ENCODE measurements at places on chromosomes 11 and 22. TPM values are rescaled to one million over a fixed set of nuclear protein-coding genes. Genes with fewer than 3 reads are reported as not detected.

DNA sequence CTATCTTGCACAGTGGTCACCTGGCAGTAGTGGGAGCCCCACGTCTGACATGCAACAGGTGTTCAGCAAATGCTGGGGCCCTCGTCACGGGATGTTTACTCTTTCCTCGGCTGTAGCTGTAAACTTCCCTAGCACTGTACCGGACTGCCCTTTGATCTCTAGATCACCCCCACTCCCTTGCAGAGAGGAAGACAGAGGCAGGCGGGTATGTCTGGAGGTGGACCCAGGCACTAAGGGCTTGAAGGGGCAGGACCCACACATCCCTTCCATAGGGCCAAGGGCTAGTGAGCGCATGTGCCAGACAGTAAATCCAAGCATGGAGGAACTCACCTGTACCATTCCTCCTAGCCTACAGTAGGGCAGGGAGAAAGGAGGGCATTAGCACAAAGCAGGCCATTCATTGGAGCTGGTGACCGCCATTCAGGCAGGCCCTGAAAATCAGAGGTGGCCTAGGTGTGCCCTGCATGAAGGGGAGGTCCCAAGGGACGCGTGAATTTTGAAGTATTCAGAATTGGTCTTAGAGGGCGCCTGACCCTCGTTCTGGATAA lies 1.9 kb upstream of the SMTN start:
- no peaks in the 10 kb centered on the region for H3K27me3 ChIP-seq
- DNase-seq, result no peak
- peaks cover 30% of the 10 kb centered on the region for H3K4me1 ChIP-seq
- no peak overlapping the region for H3K27ac ChIP-seq
- H3K36me3 ChIP-seq, result peaks cover 25% of the 10 kb centered on the region

- no peak overlapping the region for H3K4me3 ChIP-seq
- no peak overlapping the region for H3K27ac ChIP-seq
- peaks cover 62% of the 10 kb centered on the region for H3K27me3 ChIP-seq
- H3K4me1 ChIP-seq, result no peaks in the 10 kb centered on the region
Observed at GRCh38 chr11:61541598-61541997, 33.0 kb downstream of the LRRC10B start.

GRCh38 chr11:72191961-72192381 lies at the start of gene FOLR1:
TSS of gene FOLR1 (plus strand) at chr11:72192140. CDS start at chr11:72192174, 34 bp downstream.
- H3K4me1 ChIP-seq, result no peaks in the 10 kb centered on the region
- H3K36me3 ChIP-seq, result no peaks in the 10 kb centered on the region
- no peak within 1 kb of the TSS for H3K27ac ChIP-seq

- peaks cover 13% of the 10 kb centered on the region for H3K27me3 ChIP-seq
- H3K4me1 ChIP-seq, result no peaks in the 10 kb centered on the region
- no peak for DNase-seq
- no peak overlapping the region for H3K4me3 ChIP-seq
- H3K36me3 ChIP-seq, result no peaks in the 10 kb centered on the region
- H3K27ac ChIP-seq, result no peak overlapping the region
Observed at GRCh38 chr11:19352771-19353160, 112.0 kb upstream of the E2F8 start.

DNA sequence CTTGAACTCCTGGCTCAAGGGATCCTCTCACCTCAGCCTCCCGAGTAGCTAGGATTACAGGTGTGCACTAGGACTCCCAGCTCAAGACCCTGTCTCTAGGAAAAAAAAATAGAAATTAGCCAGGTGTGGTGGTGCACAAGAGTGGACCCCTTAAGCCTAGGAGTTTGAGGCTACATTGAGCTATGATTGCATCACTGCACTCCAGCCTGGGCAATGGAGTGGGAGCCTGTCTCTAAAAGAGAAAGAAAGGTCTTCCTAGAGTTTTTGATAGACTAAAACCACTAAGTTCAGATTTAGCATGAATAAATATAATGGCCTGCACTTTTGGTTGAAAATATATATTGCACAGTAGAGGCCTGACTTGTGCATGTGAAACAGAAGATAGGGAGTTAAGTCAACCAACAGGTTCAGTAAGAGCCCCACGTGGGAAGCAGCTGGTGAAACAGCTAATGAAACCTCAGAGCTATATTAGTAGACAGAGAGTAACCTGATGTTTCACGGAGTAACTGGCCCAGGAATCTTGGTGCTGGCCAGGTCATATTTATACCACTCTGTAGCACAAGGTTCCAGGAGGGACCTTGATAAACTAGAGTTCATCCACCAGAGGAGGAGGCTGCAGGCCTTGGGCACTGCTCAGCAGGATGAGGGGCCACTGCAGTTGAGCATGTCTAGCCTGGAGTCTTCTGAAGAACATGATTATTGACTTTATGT lies 4.6 kb upstream of the MICAL3 start:
- no peak overlapping the region for H3K27ac ChIP-seq
- peaks cover 31% of the 10 kb centered on the region for H3K4me1 ChIP-seq
- H3K4me3 ChIP-seq, result no peak overlapping the region
- no peaks in the 10 kb centered on the region for H3K27me3 ChIP-seq

DNA sequence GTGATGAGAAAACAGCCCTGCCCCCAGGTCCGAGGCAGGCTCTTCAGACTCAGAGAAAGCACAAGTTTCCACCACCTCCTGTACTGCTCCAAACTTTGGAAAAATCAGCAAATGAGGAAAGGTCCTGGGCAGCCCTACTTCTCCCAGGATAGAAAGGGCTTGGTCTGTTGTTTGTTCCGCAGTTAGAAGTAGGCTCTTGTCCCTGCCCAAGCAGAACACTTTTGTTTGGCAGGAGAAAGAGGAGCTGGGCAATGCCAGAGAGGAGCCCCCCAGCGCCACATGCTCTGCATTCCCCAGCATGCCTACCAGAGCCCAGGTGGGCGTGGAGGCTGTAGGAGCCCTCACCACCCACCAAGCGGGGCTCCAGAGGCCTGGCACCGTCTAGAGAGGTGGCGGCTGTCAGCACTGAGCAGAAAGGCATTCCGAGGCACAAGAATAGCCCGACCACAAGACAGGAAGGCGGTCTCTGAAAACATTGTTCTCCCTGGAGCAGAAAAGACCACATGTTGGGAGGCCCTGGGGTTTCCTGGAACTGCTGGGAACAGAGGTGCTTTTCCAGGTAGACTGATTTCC lies 90.3 kb upstream of the CD82 start:
- peaks cover 19% of the 10 kb centered on the region for H3K4me1 ChIP-seq
- no peaks in the 10 kb centered on the region for H3K36me3 ChIP-seq
- no peak for DNase-seq
- no peaks in the 10 kb centered on the region for H3K27me3 ChIP-seq
- no peak overlapping the region for H3K27ac ChIP-seq

DNA sequence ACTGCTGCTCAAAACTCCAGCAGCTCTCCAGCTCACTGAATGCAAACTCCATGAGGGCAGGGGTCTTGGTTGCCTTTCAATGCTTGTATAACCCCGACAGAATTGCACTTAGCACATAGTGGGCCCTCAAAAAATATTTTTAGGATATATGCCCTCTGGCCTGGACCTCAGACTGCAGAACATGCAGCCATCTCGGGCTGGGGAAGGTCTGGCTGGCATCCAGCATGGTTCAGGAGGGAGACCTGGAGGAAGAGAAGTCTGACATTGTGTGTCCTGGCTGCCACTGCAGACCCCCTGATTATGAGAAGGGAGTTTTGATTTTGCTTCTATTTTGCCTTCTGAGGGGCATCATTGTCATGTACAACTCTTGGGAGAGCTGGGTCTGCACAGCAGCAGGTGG lies 109.5 kb upstream of the PARVA start:
- H3K4me1 ChIP-seq, result peaks cover 15% of the 10 kb centered on the region
- no peak overlapping the region for H3K27ac ChIP-seq
- H3K36me3 ChIP-seq, result peaks cover 8% of the 10 kb centered on the region
- H3K27me3 ChIP-seq, result no peaks in the 10 kb centered on the region

GRCh38 chr11:104826772-104827171 lies 71.5 kb downstream of the CASP12 start:
- no peaks in the 10 kb centered on the region for H3K36me3 ChIP-seq
- H3K4me1 ChIP-seq, result no peaks in the 10 kb centered on the region
- no peak overlapping the region for H3K27ac ChIP-seq

DNA sequence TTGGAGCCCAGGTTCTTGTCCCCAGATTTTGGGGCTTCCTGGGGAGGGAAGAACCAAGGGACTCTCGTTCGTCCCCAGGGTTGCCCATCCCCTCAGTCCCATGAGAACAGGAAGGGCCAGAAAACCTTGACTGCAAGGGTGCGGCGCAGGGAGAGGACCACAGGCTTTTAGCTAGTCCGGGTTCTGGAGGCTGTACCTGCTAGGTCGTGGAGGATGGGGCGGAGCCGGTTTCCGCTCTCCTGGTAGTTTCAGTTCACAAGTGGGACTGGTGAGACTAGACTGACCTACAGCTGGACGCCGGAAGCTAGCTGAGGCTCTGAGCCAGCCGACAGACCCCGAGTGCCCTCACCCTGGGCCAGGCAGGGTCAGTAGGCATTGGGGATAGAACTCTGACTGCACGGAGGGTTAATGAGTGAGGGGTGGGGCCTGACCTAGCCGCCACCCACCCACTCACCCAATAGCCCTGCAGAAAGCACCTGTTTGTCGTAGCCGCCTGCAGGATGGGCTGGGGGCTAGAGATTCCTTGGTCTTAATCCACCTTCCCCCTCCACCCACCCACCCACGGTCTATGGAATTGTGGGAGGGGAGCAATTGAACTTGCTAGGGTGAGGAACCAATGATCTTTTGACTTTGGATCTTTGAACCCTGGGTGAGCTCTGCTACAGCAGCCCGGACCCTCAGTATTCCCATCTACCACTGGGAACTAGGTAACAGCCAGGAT lies 1.5 kb downstream of the MAFF start:
- peak overlapping the region; percentile 99 for H3K27ac ChIP-seq
- H3K36me3 ChIP-seq, result peaks cover 40% of the 10 kb centered on the region
- DNase-seq, result no peak
- H3K4me1 ChIP-seq, result peaks cover 47% of the 10 kb centered on the region
- H3K4me3 ChIP-seq, result peak overlapping the region; percentile 89
- H3K27me3 ChIP-seq, result no peaks in the 10 kb centered on the region

DNA sequence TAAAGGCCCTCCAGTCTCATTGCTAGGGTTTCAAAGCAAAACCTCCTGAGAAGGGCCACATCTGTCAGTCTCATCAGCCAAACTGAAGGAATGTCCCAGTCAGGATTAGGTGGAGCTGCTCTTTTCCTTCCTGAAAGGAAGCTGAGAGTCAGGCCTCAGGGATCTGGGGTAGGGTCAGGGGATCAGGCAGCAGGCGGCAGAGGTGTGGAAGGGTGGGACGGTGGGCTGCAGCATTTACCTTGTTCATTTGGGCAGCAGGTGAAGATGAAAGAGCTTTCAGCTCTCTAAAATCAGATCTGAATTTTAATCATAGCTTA lies 17.8 kb downstream of the CD82 start:
- no peak overlapping the region for H3K4me3 ChIP-seq
- DNase-seq, result no peak
- H3K27ac ChIP-seq, result no peak overlapping the region
- H3K36me3 ChIP-seq, result 0 out of 2 replicates have a peak, but pooled peaks cover 2% of the 10 kb centered on the region

DNA sequence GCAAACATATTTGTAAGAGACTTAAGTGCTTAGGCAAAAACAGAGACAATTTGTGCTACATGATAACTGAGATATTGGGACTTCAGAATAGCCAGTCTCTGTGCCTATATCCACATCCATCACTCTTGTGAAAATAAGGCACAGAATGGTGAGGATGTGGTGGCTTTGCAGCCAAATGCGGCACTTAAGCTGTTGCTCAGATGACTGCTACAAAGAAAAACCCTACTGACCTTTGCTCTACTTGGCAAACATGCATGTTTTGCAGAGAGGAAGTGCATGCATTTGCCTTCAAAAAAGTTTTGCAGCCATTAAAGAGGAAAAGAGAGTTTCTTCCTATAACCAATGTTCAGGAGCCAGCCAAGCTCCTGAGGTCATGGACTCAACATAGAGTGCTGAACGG lies 675.0 kb upstream of the KIRREL3 start:
- H3K36me3 ChIP-seq, result no peaks in the 10 kb centered on the region
- DNase-seq, result no peak
- H3K27me3 ChIP-seq, result no peaks in the 10 kb centered on the region
- no peak overlapping the region for H3K4me3 ChIP-seq

- H3K4me3 ChIP-seq, result no peak overlapping the region
- DNase-seq, result no peak
- peaks cover 11% of the 10 kb centered on the region for H3K36me3 ChIP-seq
- H3K4me1 ChIP-seq, result no peaks in the 10 kb centered on the region
- no peaks in the 10 kb centered on the region for H3K27me3 ChIP-seq
Observed at GRCh38 chr11:43751726-43752125, 71.2 kb downstream of the HSD17B12 start.

GRCh38 chr11:117604336-117604995 lies 192.6 kb downstream of the DSCAML1 start:
- no peaks in the 10 kb centered on the region for H3K27me3 ChIP-seq
- peaks cover 19% of the 10 kb centered on the region for H3K4me1 ChIP-seq
- no peak overlapping the region for H3K4me3 ChIP-seq
- H3K36me3 ChIP-seq, result no peaks in the 10 kb centered on the region

DNA sequence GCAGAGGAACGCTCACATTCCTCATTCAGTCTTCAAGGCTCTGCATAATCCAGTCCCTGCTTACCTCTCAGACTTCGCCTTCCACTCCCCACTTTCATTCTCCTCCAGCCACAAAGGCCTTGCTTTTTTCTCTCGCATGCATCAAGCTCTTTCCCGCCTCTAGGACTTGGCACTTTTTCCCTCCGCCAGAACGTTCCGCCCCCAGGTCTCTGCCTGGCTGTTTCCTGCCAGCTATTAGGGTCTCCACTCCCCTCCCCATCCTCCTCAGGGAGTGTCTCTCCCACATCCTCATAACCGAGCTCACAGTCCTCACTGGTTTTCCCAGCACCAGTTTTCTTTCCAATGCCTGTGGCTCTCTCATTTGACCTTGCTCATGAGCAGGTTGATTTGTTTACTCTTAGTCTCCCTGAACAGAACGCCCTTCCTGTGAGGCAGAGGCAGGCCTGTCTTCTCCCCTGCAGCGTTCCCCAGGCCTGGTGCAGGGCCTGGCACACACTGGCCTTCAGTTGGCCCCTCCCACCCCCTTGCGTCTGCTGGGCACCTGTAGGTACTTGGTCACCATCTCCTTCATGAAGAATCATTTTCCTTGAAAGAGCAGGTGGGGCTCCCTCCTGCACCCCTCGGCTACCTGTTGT lies 75.2 kb downstream of the RTL6 start:
- no peaks in the 10 kb centered on the region for H3K4me1 ChIP-seq
- no peak overlapping the region for H3K4me3 ChIP-seq
- no peak overlapping the region for H3K27ac ChIP-seq
- H3K36me3 ChIP-seq, result no peaks in the 10 kb centered on the region
- no peak for DNase-seq

DNA sequence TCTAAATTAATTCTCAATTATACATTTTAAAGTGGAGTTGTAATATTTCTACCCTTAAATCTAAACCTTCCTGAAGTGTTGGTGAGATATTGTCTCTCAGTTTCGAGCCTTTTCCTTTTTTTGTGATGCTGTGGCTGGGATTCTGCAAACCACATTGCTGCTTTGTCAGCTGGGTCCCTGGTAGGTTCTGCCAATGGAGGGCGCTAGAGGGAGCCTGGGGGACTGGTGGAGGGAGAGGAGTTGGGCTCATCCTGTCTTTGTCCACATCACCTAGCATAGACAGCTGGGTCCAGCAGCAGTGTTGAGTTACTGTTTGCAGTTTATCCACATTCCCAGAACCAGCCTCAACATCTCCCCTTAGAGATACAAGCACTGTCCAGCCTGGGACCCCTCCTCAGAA lies 41.0 kb downstream of the TRAF6 start:
- H3K36me3 ChIP-seq, result peaks cover 14% of the 10 kb centered on the region
- H3K4me3 ChIP-seq, result no peak overlapping the region
- peak; percentile 47 for DNase-seq
- peak overlapping the region; percentile 74 for H3K27ac ChIP-seq
- H3K4me1 ChIP-seq, result peaks cover 46% of the 10 kb centered on the region

GRCh38 chr11:1197886-1198560 lies 24.8 kb upstream of the MUC5B start:
- H3K27ac ChIP-seq, result no peak overlapping the region
- no peaks in the 10 kb centered on the region for H3K27me3 ChIP-seq
- no peak overlapping the region for H3K4me3 ChIP-seq
- DNase-seq, result peak; percentile 26
- H3K36me3 ChIP-seq, result no peaks in the 10 kb centered on the region

Gene OR52H1
- total RNA-seq, result not detected

Gene HBE1
- not detected for total RNA-seq

Gene DCHS1
- total RNA-seq, result 12.0 TPM

Gene BLID
- total RNA-seq, result not detected

Gene HORMAD2
- not detected for total RNA-seq

Gene SLC5A1
- not detected for total RNA-seq

Data from SJSA1 (cell line).